Fibroblast of gingiva (primary cell): ENCODE measurements at places on chromosomes 5 and 9.

- no peak for DNase-seq
These were observed 128.2 kb upstream of the LARP1 start for GRCh38 chr5:154626876-154627557.

- DNase-seq, result peak; percentile 96
These were observed 260.3 kb upstream of the KLF4 start for GRCh38 chr9:107749787-107750444.

- DNase-seq, result no peak
These were observed 57.2 kb downstream of the DENND1A start for GRCh38 chr9:123872710-123873109.

GRCh38 chr9:131409458-131409992, 15.6 kb downstream of the PRRC2B start:
- no peak for DNase-seq

DNA sequence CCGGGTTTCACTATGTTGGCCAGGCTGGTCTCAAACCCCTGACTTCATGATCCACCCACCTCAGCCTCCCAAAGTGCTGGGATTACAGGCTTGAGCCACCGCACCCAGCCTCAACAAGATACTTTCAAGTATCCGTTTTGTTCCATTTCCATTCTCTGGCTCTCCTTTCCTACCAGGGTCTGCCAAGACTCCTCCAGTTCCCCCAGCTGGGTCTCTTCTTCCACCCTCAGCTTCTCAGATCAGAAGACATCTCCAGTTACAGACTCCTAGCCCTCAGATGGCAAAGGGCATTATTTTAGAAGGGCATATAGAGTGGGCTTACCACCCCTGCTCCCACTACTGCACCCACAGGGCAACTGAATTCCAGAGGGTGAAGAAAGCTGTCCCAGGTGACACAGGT, 1.5 kb upstream of the PDGFRB start:
- no peak for DNase-seq

DNA sequence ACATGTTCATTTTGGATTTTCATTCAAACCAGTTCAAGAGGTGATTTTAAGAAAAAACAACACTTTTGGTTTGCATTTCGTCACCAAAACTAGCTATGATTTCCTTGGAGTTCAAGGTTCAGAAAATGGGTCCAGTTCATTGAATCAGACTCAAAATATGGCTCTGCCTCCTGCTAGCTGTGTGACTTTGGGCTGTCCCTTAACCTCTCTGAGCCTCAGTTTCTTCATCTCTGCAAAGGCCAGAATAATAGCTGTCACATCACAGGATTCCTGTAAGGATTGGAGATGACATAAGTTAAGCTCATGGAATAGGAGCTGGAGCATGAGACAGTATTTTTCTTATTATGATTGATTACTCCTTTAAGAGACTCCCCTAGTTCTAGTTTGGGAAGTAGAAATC, 147.8 kb upstream of the SMIM23 start:
- no peak for DNase-seq

DNA sequence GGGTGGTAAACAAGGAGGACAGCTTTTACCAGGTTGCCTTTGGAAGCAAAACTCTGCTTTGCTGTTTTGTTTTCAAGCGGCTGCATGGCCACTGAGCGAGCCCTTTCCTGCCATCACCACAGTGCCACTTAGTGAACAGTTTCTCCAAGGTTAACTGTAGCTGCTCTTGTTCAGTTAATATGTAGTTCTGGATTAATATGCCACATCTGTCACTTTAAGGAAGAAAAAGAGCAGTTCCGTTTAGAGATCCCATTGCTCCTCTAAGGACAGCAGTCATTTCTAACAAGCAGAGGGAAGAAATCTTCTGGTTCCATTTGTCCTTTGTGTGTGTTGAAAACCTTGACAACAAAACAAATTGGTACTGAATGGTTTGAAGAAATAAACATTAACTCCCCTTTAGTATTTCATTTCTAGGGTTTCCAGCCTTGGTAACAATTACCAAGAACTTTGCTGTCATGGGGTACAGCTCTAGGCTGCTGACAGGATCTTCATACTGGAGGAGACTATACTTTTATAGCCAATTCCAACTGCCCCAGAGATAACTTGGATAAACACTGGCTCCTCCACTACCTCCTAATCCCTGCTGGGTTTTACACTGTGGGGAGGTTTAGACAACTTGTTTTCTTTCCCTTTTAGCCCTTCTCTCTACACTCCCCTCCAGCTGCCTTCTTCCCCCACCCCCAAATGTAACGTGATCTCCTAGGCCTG, 10.3 kb upstream of the ABL1 start:
- peak; percentile 54 for DNase-seq

- no peak for DNase-seq
These were observed 1007.8 kb upstream of the WWC1 start for GRCh38 chr5:167283691-167284090.
